ENCODE measurements at places on chromosomes 13 and 19.

DNA sequence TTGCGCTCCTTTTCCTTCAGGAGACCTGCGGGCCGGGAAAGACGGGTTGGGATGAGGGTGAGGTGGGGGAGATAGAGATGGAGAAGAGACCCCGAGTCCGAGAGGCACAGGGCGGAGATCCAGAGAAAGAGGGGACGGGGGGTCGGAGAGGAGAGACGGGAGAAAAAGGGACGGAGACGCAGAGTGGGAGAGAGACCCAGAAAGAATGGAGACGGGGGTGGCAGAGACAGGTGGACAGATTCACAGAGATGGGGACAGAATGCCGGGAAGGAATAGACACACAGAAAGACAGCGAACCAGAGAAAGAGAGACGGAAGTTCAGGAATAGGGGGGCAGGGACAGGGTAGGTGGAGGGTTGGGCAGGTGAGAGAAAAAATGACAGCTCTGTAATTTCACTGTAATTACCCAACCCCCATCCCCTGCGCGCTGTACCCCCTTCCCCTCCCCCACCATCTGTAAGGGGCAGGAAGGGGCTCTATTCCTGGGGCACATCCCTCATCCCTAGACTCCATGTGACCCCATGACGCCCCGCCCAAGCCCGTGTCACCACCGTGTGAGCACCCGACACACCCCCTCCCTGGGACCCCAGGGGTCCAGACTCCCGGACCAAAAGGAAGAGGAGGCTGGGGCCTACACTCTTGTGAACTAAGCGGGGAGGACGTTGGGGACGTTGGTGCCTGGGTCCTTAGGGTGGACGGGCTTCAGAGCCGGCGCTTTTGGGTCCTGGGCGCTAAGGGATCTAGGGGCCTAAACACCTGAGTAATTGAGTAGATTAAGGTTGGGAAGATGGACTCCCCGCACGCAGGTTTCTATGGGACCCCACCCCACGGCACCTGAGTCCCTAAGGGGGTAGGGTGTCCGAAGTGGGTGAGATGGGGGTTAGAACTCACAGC is 967 bp downstream of the DBP start:
- DNase-seq = no peak

- DNase-seq = no peak
Observed at GRCh38 chr19:5889288-5889971, 14.2 kb downstream of the NDUFA11 start.

DNA sequence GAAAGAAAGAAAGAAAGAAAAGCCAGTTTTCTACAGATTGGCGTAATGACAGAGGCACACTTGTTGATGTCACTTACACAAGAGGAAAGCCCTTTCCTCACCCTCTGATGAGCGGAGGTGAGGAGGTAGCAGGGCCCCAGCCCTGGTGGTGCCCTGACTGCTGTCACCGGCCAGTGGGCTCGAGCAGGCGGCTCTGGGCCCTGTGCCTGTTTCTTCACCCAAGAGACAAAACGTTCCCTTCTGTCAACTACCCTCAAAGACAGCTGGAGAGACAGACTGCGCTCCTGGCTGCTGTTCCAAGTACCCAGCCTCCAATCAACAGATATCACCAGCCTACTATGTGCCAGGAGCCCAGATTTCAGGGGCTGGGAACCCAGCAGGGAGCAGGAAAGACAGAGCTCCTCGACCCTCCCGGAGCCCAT is 10.1 kb downstream of the EPS15L1 start:
- no peak for DNase-seq

DNA sequence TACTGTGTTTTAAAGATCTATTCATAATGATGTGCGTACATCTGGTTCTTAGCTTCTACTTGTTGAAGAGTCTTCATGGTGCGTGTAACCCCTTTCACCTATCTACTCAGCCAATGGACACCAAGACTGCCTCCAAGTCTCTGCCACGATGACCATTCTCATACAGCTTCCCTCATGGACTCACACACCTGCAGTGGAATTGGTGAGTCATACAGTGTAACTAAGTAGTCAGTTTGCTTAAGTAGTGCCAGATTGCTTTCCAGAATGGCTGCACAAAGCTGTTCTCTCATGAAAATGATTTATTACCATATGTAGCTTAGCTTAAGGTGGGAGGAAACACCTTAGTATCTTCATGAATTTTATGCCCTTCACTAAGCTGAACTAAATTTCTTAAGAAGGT is 112.3 kb downstream of the AKAP11 start:
- no peak for DNase-seq

DNA sequence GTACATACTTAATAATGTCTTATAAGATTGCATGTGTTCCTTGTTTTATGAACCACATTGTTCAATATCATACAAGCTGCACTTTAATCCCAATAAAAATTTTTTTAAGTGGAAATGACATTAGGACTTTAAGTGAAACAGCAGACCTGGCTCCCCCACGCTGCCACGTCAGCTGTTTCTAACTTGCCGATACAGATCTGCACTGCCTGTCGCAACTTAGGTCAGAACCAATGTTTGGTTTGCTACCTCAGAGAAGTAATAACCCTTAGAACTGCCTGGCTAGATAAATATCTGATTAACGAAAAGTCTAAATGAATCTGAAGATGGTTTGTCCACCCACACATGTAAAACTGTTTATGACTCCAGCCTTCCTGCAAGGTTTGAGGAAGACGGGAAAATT is 327.5 kb upstream of the DACH1 start:
- no peak for DNase-seq

DNA sequence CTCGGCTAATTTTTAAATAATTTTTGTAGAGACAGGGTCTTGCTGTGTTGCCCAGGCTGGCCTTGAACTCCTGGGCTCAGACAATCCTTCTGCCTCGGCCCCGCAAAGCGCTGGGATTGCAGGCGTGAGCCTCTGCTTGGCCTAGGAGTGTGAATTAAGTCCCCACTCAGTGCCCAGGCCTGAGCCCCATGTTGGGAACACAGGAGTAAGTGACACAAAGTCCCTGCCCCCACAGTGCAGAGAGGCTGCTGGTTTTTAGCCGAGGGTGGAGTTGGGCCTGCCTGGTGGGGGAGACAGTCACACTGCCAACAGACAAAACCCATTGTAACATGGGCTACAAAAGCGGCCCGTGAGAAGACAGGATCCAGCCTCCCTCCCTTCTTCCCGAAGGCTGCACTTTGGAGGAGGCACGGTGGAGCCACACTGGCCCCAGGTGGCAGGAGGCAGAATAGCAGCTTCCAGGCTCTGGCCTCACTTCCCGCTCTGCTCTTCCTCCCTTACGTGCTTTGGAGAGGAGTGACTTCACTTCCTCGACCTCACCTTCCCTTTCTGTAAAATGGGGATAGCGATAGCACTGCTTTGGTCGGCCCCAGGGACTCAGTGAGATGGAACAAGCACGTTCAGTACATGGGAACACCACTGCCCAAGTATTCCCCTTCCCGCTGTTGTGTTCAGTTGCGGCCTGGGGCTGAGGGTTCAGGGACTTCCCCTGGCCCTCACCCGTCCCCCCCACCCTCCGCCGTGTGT is 15.2 kb upstream of the EHD2 start:
- no peak for DNase-seq

- DNase-seq = no peak
Observed at GRCh38 chr13:28349371-28349770, 145.6 kb downstream of the FLT1 start.

DNA sequence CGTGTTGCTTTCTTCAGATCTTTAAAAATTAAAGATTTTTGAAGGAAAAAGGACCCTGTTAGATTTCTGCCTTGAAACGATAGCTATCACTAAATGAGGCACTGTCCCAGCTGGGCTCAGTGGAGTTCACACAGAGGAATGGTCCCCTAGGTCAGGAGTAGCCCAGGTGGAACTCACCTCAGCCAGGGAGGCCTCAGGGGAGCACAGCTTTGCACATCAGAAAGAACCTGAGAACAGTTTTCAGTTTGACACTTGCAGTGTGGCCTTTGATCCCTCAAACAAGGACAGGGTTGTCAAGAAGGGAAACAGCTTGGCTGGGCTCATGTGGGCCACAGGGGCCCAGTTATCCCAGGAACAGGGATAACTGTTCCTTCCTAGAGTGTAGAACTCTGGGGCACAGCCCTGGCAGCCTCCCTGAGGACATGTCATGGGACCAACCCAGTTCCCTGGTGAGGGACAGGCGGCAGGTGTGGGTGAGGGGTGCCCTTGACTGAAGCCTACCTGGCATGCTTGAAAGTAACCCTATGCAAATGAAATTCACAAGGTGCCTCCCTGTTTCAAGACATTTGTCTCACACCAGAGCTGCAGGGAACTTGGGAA is 59.4 kb downstream of the CHST8 start:
- no peak for DNase-seq

DNA sequence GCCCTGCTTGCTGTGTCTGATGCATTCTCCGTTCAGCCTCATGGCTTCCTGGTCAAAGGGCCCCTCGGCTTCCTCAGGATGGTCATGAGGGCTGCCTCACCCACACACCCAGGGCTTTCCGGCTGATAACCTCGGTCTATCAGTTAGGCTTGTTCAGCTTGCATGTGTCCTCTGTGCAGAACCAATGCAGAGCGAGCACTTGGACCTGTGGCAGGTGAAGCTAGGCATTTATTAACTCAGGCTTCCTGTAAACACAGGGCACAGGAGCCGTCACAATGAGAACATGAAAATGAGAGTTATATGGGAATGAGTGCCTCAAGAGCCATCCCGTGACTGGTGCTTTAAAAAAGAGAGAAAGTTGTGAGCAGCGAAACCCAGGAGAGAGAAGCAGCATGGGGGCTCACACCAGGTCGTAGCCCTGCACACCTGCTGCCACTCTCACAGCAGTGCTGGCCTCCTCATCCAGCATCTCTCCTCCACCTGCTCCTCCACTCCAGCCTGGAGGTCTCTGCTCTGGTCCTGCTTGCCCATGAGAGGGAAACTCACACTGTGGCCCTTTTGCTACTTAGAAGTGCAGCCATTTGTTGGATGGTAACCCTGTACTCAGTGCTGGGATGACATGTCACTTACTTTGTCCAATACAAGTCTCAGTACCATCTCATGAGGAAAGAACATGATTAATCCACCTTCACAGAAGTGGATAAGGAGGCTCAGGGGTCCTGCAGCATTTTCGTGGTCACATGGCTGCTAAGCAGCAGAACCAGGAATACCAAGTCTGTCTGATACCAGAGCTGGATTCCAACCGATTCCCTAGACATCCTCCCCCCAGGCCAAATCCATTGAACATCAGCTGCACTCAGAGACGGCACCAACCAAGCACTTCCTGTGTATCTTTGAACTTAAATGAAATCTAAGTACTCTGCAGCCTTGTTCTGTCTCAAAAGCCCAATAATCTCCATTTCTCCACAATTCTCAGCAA is 50.5 kb upstream of the IRS2 start:
- peak; percentile 39 for DNase-seq

GRCh38 chr13:60572003-60572798 is 175.2 kb downstream of the TDRD3 start:
- DNase-seq = no peak

- DNase-seq = no peak
Observed at GRCh38 chr19:10617409-10618121, 7.8 kb upstream of the SLC44A2 start.
